Skin of body (tissue), 3 donors: ENCODE measurements at places on chromosomes 7 and 10.

GRCh38 chr10:118501637-118502440 is 93.6 kb downstream of the PRLHR start:
- no peak for DNase-seq

DNA sequence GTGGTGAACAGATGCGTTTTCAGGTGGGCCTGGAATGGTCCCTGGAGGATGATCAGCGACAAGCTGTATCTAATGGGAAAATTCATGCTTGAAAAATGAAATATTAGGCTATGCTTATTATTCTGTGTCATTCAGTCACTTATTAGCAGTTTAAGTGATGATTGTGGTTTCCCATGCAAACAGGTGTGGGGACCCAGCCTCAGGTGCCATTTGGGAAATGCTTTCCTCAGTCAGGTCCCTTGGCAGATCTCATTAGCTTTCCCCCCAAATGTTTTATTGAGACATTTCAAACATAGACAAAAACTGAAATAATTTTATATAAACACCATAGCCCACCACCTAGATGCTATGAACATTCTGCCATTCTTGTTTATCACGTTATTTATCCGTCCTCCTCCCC is 411 bp upstream of the SNX10 start:
- no peak for DNase-seq

DNA sequence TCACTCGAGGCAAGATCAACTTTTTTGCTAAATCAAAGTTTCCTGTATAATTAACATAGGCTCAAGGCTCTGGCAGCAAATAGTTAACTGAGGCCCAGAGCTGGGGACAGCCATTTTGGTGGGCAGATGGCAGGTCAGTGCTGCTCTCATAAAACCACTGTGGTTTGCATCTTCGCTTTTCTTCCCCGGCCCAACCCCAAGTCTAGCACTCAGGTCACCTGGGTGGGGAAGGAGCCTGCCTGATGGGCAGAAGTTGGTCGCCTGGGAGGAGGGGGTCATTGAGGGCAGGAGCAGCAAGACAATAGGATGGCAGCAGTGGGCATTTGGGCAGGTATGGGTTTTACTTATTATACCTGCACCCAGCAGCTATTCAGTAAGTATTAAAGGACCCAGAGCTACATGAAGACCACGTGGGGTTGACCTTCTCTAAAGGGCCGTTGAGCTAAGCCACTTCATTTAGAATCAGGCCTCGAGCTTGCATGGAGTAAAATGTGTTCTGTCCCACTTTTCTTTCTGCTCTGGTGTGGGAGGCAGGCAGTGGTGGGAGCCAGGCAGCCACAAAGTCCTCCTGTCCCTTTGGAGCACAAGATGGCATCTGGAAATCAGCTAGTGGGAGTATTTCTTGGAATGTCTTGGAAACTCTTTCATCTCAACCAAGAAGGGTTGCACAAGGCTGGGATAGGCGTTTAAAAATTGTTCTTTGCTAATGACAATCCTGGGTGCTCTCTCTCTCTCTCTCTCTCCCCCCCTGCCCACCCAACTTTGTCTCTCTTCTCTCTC is 133.4 kb downstream of the SPAG6 start:
- DNase-seq: no peak

DNA sequence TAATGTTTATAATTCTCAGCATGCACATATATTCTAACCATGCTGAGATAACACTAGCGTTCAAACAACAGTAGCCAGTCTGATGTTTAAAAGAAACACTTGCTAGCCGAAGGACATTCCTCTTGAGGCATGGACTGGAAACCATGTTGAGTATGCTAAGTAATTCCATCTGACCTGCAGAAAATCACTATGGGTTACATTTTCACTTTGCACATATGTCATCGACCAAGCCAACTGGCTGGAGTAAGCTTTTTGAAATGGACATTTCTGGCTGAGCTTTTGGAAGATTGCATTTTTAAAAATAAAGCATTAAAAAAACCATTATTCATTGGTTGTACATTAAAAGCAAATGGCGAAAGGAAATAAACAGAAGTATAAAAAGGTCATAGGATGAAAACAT is 88.2 kb downstream of the BBS9 start:
- no peak for DNase-seq

GRCh38 chr7:24952464-24952863 is 27.5 kb downstream of the OSBPL3 start:
- no peak for DNase-seq

GRCh38 chr7:155685070-155685790 is 40.8 kb downstream of the RBM33 start:
- peak; percentile 8 for DNase-seq

- no peak for DNase-seq
Observed at GRCh38 chr7:134191876-134192275, 64.7 kb downstream of the LRGUK start.

DNA sequence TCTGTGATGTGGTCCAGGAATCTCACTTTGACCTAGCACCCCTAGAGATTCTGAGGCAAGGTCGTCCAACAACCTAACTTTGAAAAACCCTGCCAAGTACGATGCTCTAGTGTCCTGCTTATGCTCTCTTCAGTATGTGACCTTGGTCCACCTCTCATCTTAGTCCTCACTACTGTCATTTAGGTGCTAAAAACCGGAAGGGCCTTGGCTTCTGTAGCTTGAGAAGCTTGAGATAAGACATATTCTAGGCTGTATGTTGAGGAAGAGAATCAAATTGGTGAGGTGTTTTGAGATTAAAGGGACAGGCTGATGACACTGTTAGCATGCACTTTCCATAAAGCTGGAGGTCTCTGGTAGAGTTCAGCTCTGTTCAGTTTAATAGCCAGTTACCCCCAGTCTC is 57.0 kb upstream of the MTPN start:
- no peak for DNase-seq

- peak; percentile 92 for DNase-seq
Observed at GRCh38 chr10:110075686-110076085, 67.9 kb downstream of the ADD3 start.

GRCh38 chr7:141039376-141039775 is 24.6 kb upstream of the MRPS33 start:
- no peak for DNase-seq

DNA sequence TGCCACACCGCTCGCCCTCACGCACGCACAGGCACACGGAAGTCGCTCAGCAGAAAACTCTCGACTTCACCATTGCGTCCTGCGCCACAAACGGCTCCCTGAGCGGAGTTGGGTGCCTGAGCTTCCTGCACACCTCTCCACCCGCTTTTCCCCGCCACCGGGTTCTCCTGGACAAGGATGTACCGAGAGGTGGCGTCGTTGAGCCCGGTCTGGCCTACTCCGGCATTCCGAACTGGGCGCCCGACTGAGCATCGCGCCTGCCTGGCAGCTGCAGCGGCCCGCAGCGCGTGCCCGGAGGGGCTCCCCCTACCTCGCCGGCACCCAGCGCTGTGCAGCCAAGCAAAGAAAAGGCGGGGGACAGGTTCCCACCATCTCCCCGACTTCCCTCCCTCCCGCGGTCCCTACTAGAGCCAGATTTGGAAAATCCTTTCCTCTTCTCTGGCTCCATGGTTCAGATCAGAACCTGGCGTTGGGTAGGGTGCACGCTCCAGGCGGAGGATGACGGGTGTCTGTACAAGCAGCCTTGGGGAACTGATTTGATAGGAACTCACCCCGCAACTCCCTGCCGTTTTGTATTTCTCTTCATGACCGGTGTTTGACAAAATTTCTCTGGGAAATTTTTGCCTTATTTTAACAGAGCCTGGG is 1.7 kb downstream of the SORCS3 start:
- DNase-seq: no peak

- no peak for DNase-seq
Observed at GRCh38 chr7:147894271-147894670, 696.3 kb upstream of the C7orf33 start.

DNA sequence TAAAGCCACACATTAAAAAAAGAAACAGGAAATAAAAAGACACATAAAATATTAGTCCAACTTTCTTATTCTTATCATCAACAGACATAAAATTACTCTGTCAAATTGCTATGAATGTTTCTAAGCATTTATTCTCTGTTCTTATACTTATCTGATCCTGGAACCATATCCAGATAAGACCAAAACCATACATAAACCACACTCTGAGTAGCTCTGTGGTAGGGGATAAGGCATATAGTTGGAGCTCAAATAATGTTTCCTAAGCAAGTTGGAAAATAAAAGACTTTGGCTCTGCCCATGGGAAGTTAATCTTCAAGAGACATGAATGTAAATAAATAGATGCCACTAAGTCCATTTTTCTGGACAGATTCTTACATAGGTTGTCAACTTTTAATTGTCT is 103.1 kb upstream of the PLXDC2 start:
- no peak for DNase-seq

DNA sequence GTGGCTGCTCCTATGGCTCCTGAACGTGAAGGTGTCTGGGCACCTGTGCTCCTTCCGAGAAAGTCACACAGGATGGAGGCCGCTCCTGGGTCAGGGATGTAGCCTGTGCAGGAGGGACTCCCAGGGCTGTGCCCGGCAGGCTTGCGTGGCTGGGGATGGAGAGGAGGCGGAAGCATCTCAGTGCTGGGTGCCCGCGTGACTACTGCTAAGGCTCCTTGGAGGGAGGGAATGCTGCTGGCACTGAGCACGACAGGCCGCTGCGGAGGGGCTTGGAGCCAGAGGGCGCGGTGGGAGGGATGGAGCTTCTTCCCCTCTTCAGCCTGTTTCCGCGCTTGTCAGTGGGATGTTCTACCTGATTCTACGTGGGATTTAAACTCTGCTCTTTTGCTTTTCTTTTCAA is 35.0 kb downstream of the ADCY1 start:
- no peak for DNase-seq

- no peak for DNase-seq
Observed at GRCh38 chr10:25398680-25399079, 223.9 kb downstream of the GPR158 start.

- no peak for DNase-seq
Observed at GRCh38 chr7:157410831-157411556, 74.2 kb downstream of the DNAJB6 start.

DNA sequence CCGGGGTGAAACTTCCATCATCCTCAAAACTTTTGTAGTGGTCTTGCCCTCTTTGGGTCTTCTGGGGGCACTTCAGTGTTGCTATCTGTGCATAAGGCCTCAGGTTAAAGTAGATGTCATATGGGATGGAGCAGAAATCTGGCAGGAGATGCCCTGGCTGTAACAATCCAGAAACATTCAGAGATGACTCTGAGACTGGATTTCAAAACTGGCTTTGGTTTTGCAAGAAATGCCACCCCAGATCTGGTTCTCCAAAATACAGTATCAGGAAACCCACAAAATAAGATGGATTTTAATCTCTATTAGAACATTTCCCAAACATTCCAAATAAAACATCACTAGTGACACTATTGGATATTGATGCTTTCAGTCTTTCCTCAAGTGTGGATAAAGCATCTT is 191.5 kb downstream of the REEP3 start:
- no peak for DNase-seq

- no peak for DNase-seq
Observed at GRCh38 chr7:91082852-91083495, 181.3 kb upstream of the FZD1 start.

DNA sequence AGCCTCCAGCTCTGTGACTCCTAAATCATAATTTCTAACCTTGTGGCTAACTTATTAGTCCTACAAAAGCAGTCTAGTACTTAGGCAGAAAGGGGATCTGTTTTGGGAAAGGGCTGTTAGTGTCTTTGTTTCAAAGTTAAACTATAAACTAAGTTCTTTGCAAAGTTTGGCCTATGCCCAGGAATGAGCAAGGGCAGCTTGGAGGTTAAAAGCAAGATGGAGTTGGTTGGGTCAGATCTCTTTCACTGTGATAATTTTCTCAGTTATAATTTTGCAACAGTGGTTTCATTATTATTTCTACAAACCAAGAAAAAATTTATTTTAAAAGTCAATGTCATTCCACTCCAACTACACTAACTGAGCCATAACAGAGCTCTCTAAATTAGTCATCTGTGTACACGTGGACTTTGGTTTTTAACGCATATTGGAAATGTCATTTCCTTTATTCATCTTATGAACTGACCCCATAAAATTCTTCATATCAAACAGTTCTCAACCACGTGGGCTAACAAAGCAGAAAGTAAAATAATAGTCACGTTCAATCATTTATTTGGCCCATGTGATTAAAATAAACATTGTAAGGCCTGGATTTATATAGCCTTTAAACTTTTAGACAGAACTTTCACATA is 143.2 kb upstream of the C7orf33 start:
- no peak for DNase-seq

DNA sequence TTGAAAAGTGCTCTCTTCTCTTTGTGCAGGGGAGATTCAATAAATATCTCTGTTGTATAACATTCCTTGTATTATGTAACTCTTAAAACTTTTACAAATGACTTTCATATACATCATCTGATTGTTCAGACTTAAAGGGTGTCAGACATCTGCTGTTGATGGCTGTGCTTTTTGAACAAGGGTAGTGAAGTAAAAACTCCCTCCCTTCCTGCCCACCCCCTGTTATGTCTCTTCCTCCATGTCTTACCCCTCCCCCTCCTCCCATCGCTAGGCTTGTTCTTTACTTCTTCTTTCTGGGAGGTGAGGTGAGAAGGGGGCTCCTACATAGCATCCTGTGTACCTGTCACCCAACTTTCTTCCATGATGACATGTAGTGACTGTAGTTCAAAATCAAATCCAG is 23.4 kb upstream of the ABCB4 start:
- DNase-seq: no peak

DNA sequence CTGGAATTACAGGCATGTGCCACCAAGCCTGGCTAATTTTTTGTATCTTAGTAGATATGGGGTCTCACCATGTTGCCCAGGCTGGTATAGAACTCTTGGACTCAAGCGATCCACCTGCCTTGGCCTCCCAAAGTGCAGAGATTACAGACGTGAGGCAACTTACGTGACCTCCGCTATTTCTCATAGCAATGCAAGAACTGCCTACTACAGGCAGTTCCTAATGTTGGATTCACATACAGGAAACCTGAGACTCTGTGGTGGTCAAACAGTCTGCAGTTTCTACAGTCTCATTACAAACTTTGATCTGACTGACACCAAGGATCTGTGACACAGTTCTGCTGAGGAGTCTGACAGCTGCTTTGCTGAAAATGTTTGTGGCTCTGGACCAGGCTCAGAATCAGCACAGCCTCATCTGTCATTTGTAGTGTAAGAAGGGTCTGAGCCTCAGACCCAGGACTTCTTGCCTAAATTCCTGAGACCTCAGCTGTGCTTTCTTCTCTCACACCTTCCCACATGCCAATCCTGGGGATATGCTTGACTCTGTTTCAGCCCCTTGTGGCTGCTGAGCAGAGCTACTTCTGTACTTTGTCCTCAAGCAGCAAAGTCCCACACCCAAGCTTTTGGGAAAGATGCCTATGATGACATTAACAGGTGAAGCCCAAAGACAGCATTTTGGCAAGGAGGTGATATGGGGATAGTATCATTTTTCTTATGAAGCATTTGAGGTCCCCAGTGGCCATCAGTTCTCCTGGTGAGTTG is 48.0 kb upstream of the CYP2C9 start:
- DNase-seq: no peak
